Cardiac muscle cell (in vitro differentiated cells and primary cell): ENCODE measurements at places on chromosomes 2 and 18. TPM values are rescaled to one million over a fixed set of nuclear protein-coding genes. Genes with fewer than 3 reads are reported as not detected.

DYNAP gene
- not detected in 2 replicates for polyA plus RNA-seq

MTX2 gene
- 107 and 124 TPM in 2 replicates for polyA plus RNA-seq

NOSTRIN gene
- polyA plus RNA-seq, result 2.9 and 3.6 TPM in 2 replicates

ERICH2 gene
- 2.9 and 6.2 TPM in 2 replicates for polyA plus RNA-seq

PDCD1 gene
- polyA plus RNA-seq, result not detected in 2 replicates

IL36G gene
- not detected in 2 replicates for polyA plus RNA-seq

SLC5A6 gene
- polyA plus RNA-seq, result 34.4 and 40.8 TPM in 2 replicates

SCN1A gene
- not detected in 2 replicates for polyA plus RNA-seq

ARL4C gene
- 10.0 and 12.1 TPM in 2 replicates for polyA plus RNA-seq

GREB1L gene
- 4.2 and 9.5 TPM in 2 replicates for polyA plus RNA-seq

AMER3 gene
- 0.26 TPM in 1 of 2 replicates, not detected in the other for polyA plus RNA-seq

LAPTM4A gene
- polyA plus RNA-seq, result 425 and 522 TPM in 2 replicates

FSIP2 gene
- polyA plus RNA-seq, result 3.4 and 6.4 TPM in 2 replicates

SLC14A1 gene
- polyA plus RNA-seq, result not detected in 2 replicates

TXNDC2 gene
- polyA plus RNA-seq, result not detected in 2 replicates
